NCI-H446 treated with DMSO at 0.1 percent for 48 hours (cell line): ENCODE measurements at places on chromosomes 4 and X.

GRCh38 chr4:127015667-127016117, 617.1 kb upstream of the INTU start:
- peak; percentile 19 for DNase-seq

DNA sequence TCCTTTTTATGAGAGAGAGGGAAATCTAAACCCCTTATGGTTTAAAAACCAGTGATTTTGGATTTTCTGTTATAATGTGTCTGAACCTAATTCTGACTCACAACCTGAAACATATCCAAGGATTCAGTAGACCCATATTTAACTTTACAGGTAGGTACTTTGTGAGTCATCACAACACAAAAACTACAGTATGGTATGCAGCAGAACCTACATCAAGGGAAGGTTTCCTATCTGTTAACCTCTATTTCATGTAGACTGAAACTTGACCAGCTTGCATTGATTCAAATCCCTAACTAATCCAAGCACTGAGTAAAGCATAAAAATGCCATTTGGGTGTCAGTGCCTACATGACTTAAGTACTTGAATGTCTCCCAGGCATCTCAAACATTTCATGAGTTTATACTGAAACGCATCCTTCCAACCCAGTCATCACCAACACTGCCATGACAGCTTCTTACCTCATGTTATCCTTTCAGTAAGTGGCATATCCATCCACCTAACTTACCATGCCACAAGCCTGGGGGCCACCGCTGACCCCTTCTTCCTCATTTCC, 4.3 kb upstream of the ARHGAP10 start:
- DNase-seq = no peak

GRCh38 chrX:57573754-57574153, 18.1 kb upstream of the ZXDB start:
- no peak for DNase-seq

DNA sequence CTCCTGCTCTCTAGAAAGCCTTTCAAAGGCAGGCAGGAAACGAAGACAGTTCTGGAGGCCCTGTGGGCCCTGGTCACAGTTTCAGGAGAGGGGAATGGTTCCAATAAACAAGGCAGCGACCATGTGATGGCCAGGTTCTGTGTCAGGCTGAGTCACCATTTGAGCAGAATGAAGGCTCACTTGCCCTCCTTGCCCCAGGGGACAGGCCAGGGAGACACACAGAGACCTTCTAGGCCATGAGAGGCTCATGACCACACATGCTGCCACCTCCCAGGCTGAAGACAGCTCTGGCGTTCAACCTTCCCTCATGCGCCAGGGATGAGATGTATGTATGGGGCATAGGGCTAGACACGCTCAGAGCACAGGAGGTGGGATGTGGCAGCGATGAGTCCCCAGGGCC, 22.9 kb upstream of the TRIM2 start:
- DNase-seq = no peak

GRCh38 chr4:123649645-123650391, 253.2 kb downstream of the SPRY1 start:
- DNase-seq = no peak

DNA sequence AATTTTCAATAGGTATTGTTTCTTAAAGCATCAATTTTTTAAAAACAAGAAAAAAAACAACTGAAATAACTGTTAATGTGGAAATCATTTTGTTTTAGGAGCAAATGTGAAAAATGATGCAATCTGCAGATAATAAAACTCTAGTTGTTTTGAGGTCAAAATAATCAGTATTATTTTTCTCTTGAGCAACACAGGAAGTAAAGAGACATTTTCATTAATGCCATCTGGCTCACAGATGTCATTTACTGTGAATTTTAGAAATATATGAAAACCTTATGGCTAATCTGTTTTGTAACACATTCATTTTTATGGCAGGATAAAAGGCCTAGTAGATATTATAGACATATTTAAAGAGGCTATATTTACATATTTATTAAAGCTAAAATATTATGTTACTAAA, 141.6 kb downstream of the PCDH18 start:
- DNase-seq = no peak

- no peak for DNase-seq
These were observed 200.4 kb upstream of the LEF1 start for GRCh38 chr4:108369035-108369655.

- no peak for DNase-seq
These were observed 76.0 kb downstream of the NAT8L start for GRCh38 chr4:2135083-2135482.

DNA sequence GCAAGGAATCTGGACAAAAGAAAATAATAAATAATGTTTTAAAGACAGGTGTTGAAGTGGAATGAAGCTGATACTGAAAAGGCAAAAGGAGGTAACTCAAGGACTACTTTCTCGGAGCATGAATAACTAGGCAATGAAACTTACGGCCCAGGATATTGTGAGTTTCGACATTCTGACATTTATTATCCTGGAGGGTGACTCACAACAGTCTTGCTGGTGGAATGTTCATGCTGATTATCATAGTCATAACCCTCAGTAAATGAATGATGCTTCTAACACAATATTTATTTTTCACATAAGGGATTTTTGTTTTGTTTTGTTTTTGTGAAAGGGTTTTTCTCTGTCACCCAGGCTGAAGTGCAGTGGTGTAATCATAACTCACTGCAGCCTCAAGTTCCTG, 147.0 kb upstream of the HPGD start:
- DNase-seq = no peak

DNA sequence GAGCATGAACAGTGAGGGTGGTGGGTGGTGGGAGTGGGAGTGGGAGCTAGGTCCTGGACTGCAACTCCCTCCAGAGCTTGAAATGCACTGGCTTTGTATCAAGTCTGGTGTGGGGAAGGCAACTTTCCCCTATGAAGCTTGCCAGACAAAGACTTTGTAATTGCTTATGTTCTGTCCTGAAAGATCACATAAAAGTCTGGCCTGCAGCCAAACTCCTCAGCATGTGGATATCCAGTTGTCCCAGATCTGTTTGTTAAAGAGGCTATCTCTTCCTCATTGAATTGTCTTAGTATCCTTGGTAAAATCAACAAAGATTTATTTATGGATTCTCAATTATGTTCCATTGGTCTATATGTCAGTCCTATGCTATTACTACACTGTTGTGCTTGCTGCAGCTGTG, 607.9 kb downstream of the GLUD2 start:
- no peak for DNase-seq

- peak; percentile 1 for DNase-seq
These were observed 9.0 kb upstream of the SLC25A14 start for GRCh38 chrX:130330706-130331105.

GRCh38 chr4:141599853-141600252, 36.5 kb upstream of the IL15 start:
- no peak for DNase-seq

DNA sequence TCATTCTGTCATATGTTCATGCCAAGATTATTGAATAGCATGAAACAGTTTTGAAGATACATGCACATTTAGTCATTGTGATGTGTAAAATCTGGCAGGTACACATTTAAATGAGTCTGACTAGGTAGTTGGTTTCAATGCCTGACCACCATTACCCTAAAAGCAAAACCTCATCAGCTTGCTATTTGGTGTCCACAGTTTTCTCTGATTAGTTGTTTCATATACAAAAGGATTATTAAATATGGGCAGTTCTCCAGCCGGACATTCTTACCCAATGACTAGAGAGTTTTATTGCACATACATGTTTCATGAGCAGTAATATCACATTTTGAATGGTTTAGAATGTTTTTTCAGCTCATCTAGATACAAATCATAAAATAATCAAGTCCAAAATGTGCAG, 23.7 kb downstream of the DCHS2 start:
- DNase-seq = no peak

DNA sequence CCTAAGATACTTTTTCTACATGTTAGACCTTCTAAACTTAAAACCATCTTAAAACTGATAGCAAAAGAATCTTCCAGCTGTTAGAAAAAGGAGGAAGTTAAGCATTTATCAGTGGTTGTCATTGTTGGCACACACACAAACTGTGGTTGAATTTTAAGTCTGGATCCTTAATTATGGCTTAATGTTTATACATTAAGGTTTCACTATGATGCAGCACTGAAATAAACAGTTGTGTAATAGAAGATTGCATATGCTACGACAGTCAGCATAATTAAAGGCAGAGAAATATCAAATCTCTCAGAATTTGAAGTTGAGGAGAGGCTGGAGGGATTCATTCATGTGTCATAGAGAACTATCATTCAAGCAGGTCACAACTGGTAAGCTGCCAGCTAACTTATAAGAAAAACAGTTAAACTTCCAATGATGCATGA, 32.3 kb downstream of the ADGRA3 start:
- DNase-seq = no peak

GRCh38 chr4:113050371-113050755, 910 bp downstream of the ANK2 start:
- no peak for DNase-seq

DNA sequence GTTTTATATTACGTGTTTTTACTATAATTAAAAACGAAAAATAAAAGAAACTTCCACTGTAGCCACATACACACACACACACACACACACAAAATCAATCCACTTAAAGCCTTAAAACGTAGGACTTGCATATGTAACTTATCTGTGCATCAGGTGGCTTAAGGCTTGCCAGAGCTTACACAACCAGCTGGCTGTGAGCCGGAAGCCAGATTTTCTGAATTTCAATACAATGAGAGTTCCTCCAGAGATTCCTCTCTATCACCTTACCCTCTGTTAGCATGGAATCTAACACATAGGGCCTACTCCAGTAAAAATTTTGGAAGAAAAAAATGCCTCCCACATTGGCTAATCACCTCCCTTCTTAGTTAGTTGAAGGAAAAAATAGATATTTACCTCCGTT, 27.9 kb upstream of the SLITRK4 start:
- no peak for DNase-seq

DNA sequence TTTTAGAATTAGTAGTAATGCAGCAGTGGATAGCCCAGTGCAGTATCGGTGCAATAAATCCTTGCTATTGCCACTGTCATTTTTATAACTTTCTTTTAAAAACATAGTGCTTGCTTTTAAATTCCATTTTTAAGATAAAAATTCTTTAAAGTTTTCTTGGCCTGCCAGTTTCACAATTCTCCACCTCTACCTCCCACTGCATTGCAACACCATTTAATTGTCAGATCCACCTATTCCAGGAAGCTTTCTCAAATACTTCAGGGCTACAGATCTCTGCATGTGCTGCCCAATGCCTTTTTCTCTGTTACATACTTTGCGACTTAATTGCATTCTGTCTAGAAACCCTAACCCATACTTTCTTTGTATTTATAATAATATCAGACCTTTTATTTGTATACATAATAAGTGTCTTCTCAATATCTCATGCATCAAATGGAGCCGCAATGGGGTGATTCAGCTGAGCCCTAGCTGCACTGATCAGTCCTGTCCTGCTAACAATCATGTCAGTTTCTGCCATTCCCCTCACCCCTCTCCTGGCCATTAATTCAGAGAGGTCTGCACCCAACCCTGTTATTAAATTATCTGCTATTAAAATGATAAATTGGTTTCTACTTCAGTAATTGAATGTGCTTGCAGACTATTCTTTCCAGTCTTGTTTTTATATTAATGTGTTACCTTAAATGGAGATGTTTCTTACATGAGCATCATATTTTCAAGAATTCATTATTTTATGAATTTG, 193.1 kb downstream of the SLIT2 start:
- no peak for DNase-seq

- no peak for DNase-seq
These were observed 19.7 kb downstream of the GAB3 start for GRCh38 chrX:154731184-154731583.

GRCh38 chr4:31557437-31557836, 837.3 kb downstream of the PCDH7 start:
- DNase-seq = no peak

- no peak for DNase-seq
These were observed 519.9 kb downstream of the IL15 start for GRCh38 chr4:142156256-142156655.

- DNase-seq = peak; percentile 52
These were observed 24.4 kb downstream of the ENOX2 start for GRCh38 chrX:130878350-130879341.

GRCh38 chr4:122285285-122285684, 93.5 kb upstream of the ADAD1 start:
- DNase-seq = no peak

- no peak for DNase-seq
These were observed 32.9 kb downstream of the SETD7 start for GRCh38 chr4:139523076-139523475.

GRCh38 chr4:78863254-78863869, 75.9 kb downstream of the PAQR3 start:
- no peak for DNase-seq
